ENCODE measurements at places on chromosomes 5 and 9.

DNA sequence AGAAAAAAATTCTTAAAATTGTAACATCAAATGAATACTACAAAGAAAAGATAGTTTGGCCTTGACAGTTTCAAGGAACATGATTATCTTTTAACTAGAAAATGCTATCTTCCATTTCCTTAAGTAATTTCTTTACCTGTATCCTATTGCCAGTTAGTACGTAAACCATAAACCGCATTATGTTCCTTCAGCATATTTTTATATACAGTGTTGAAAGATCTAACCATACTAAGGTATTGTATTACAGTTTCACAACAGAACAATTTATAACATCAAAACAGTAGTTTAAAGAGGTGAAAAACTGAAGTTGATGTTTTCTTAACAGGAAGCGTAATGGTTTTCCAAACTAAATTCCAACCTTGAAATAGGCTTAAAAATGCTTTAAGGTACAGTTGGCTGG is 45.1 kb downstream of the GLRX start:
- no peak for DNase-seq

- no peak for DNase-seq
Observed at GRCh38 chr5:121962347-121962670, 534 bp downstream of the SRFBP1 start.

- DNase-seq = no peak
Observed at GRCh38 chr5:463952-464351, 21.0 kb downstream of the EXOC3 start.

GRCh38 chr5:130402906-130403305 is 498.6 kb downstream of the CHSY3 start:
- no peak for DNase-seq

GRCh38 chr5:100446879-100447430 is 88.2 kb upstream of the FAM174A start:
- no peak for DNase-seq

- no peak for DNase-seq
Observed at GRCh38 chr5:158398360-158399201, 539.6 kb upstream of the CLINT1 start.

GRCh38 chr9:130128251-130128650 is 44.0 kb upstream of the NCS1 start:
- DNase-seq = no peak

DNA sequence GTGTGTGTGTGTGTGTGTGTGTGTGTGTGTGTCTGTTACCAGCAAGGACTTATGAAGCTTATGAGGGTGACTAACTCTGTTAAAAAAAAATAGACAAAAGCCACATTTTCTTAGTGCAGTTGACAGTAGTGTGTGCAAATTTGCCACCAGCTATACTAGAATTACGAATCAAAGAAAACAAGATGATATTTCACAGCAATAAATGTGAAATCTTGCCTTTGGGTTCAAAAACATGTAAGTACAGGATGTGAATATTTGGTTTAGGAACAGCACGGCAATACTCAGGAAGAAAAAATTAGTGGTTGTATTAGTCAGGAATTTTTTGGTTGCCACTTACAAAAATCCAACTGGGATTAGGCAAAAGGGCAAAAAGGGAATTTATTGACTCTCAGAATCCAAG is 117.4 kb downstream of the NPR3 start:
- no peak for DNase-seq

DNA sequence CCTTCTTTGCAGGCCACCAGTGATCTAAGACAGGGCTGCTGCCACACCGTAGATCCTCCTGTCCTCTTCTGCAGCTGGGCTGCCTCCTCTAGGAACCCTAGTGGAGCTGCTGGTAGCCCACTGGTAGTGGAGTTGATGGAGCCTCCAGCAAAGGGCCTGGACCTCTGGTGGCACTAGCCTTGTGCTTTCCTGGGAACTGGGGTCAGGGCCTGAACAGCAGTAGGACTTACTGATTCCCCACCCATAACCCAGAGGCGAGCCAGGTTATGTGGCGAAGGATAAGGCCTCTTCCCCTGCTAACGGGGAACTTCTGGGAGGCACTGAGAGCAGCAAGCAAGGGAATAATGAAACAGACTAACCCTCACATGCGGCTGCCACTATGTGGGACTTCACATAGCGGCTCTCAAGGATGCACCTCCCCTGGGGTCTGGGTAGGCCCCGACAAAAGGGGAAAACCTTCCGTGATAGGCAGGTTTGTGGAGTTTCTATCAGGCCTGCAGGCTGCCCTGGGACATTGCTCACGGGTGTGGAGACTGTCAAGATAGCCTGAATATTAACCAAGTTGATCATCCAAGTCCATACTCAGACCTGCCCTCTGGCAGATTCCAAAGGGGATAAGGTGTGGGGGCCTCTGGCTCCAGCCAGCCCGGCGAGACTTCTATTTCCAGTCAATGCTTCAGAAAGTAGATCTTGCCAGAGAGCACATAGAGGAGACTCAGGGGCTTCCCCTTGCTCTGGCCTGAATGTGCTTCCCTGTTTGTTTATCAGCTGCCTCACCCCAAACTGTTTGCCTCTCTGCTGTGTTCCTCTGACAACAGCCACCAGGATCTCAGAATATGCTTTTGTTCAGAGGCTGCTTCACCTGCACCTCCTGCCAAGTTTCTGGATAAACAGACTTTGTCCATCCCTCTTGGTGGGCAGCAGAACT is 7.4 kb downstream of the SLC22A4 start:
- DNase-seq = no peak

DNA sequence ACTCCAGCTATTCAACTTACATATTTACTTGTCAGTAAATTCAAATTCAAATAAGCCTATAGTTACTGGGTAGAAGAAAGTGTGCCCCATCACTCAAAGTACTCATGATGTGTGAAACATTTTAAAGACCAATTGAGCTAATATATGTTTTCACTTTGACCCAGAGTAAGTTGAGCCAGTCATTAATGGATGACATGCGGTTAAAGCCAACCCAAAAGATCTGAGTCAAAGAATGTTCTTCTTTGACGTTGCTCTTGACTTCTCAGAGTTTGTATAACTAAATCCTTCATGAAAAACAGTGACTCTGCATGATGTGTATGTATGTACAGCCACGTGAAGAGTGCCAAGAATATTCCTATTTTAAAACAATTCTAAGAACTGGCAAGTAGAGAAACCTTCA is 237.4 kb downstream of the NR2F1-AS1 start:
- no peak for DNase-seq

GRCh38 chr5:133785182-133785581 is 172.8 kb upstream of the FSTL4 start:
- no peak for DNase-seq

Measured in kidney epithelial cell (primary cell).